ENCODE measurements at places on chromosomes 7 and 10.

GRCh38 chr10:47081264-47081663, 170.0 kb downstream of the PTPN20 start:
- DNase-seq, result no peak

GRCh38 chr7:100546129-100546925, 7.3 kb downstream of the AGFG2 start:
- DNase-seq, result no peak

DNA sequence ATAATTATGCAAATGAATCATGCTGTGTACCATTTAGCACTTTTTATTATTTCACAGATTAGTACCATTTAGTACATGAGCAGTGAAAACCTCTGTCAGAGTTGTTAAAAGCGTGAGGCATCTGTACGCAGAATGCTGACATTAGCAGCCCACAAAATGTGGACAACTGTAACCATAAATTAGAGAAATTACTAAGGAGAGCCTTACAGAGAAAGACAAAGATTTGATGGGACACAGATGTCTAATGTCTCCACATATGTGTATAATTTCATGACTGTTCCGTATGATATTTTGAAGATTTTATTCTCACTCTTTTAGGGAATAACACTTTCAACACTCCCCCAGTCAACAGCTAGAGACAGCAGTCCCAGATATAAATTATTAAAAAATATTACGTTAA, 414.0 kb upstream of the ANKRD30A start:
- no peak for DNase-seq

- no peak for DNase-seq
Observed at GRCh38 chr10:21217107-21217506, 308.4 kb downstream of the SKIDA1 start.

- DNase-seq, result no peak
Observed at GRCh38 chr10:132476146-132477065, 61.2 kb upstream of the INPP5A start.

- no peak for DNase-seq
Observed at GRCh38 chr7:49398746-49399145, 374.7 kb upstream of the VWC2 start.

- DNase-seq, result no peak
Observed at GRCh38 chr7:36827726-36828703, 103.7 kb upstream of the AOAH start.

DNA sequence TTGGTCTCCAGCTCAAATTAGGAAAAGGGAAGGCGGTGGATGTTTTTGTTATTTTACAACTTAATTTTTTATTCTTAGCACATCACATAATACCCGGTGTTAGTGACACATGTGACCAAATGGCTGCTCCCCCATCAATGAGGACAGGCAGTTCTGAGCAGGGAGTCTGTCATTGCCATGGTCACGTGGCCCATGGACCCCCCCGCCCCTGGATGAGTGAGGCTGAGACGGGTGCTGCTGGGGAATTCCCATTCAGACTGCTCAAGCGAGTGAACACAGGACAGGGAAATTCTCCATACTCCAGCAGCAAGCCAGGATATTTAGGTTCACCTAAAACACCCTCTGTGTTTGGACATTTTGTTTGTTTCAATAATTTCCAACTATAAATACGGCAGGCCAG, 34.7 kb upstream of the SLC35B4 start:
- DNase-seq, result no peak

DNA sequence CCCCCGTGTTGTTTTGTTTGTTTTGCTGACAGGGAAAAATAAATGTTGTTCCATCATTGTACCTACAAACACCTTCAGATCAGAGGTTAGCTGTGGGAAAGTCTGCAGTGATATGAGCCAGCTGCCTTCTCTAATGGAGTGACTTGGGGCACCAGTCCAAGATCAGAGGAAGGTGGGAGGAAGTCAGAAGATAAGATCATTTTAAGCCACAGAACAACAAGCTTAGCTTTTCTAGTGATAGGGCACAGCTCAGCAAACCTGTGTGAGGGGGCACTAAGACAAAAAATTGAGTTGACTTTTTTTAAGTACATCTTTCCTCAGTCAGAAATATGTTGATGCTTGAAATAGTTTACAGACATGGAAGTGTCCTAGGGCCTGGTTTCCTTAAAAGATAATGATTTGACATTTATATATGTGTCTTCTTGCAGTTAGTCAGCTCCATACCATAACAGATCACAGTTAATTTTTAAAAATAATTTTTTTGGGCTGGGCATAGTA, 240.3 kb upstream of the KAT6B start:
- DNase-seq, result no peak

DNA sequence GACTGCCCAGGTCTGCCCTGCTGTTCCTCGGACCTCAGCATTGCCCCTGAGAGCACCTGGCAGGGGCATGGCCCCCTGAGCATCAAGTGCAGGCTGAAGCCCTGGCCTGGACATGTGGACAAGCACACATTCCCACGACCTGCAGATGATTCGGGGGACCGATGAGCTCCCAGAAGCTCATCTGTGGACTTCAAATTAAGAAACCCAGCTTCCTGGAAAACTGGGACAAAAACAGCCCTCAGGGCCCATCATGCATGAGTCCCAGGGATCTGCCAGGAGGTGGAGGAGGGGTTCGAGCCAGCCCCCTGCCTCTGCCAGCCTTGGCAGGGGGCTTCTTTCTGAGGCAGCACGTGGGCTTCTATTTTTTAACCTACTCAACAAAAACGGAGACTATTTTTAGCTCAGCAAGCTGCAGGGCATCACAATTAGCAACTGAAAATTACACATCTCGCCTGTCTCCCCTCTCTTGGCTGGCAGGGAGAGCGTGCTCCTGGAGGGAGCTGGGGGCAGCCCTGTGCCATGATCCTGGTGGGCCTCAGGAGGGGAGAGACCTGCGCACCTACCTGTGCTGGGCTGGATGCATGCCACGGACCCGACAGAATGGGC, 51.8 kb downstream of the RASGEF1A start:
- DNase-seq, result no peak

GRCh38 chr10:107423903-107424302, 259.4 kb upstream of the SORCS1 start:
- DNase-seq, result no peak

- DNase-seq, result no peak
Observed at GRCh38 chr10:72239409-72239808, 23.3 kb upstream of the ASCC1 start.

DNA sequence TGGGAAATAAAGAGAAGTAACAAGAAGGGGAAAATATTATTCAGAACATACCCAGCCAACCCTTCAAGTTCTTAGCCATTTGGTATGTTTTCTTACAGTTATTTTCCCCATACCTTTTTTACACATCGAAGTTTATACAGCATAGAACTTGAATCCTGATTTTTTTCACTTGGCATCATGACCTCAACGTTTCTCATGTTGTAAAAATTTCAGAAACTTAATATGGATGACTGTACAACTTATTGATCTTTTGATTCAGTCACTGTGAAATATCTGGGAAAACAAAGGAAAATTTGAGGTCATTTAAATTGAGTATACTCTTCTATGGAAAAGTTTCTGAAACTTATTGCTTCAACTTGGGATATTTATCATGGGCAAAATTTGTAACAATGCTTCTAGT, 103.6 kb upstream of the FAM171A1 start:
- DNase-seq, result no peak

DNA sequence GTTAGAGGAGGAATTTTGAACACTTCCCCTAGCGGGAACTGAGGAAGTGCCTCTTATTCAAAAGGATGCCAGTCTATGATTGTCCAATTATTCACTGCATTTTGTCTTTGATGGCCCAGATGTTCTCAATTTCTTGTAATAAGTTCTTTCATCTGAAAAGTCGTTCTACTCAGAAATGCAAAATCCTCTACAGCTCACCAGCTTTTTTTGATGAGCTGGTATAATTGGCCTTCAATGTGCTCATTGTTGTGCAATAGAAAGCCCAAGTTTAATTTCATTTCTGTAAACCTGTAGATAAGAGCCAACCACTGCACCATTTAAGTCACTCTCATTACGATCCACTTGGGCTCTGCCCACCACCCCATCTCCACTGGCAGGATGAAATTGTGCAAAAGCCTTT, 978.7 kb upstream of the AUTS2 start:
- no peak for DNase-seq

GRCh38 chr7:81608748-81609382, 161.0 kb downstream of the HGF start:
- DNase-seq, result no peak

- no peak for DNase-seq
Observed at GRCh38 chr7:17706734-17707133, 233.6 kb downstream of the SNX13 start.

DNA sequence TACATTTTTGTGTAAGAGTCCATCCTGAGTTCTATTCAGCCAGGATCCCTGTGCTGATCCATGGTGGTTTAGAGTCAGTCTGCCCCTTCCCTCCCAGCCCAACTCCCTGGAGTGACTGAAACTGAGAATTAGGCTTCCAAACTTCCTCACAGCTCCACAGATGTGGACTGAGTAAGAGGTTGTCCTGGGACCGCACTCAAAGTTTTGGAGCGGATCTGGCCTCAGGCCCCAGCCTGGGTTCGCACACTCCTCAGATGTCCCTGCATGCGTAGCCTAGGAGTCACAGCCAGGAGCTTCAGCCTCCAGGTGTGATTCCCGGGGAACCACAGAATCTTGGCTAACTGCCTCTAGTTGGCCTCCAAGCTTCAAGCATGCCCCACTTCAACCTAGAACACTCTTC, 218.1 kb downstream of the C7orf25 start:
- DNase-seq, result no peak

GRCh38 chr7:98722402-98722801, 105.3 kb downstream of the NPTX2 start:
- DNase-seq, result no peak

DNA sequence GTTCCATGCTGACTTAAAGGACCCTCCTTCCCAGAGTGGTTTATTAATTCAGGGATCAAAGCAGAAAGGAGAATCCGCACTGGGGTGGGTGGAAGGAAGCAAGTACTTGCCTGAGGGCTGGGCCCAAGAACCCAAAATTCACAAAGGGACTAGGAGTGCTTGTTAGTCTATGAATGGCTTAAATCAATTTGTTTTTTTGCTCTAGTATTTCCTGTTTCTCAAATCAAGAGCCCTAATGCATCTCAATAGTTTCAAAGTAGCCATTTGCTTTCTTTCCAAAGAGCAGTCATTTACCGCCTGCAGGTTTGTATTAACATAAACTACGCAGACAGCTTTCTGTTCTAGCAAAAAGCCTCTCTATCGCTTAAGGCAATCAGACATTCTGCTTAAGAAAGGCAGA, 44.2 kb upstream of the SLC35G1 start:
- DNase-seq, result no peak

- DNase-seq, result no peak
Observed at GRCh38 chr10:50788951-50789945, 49.5 kb downstream of the ASAH2B start.

DNA sequence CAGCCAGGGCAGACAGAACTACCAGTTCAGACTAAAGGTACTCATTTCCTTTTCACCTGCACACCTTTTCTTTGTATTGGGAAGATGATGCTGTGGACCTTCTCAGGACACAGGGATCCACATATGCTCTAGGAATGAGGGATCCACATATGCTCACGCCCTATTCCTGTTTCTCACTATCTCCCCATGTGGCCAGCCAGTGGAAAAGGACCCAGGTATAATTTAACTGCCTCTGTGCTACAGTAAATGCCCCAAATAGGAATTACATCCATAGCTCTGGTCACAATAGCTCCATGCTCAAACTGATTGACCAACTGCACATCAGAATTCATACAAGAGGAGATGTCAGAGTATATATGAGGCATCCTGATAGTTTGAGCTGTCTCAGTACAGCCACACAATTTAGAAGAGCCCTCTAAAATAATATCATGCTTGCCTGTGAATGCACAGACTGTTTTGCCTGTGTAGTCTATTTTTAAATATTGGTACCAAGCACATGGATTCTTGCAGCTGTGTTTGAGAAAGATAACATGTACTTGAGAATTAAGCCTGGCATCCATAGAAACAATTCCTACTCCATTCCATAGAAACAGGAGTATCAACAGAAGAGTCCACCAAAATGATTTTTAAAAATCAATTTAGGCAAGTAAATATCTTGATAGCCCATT, 43.7 kb downstream of the CTTNBP2 start:
- DNase-seq, result no peak

- DNase-seq, result no peak
Observed at GRCh38 chr10:78981970-78982281, 86.8 kb upstream of the ZMIZ1 start.

DNA sequence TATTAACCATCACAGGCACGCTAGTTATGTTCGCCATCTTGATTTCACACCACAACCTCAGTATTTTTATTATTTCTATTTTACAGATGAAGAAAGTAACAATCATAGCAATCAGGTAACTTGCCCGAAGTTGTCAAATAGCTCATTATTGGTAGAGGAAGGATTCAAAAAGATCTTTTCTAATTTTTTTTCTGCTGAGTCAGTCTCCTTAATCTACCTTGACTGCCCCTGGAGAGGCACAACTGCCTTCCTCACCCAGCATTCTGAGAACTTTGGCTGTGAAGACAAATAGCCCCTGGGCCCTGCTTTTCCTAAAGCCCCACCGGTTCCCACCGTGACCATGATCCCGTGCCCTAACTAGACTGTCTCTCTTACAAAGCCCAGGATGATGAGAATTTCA, 99.2 kb downstream of the TRIL start:
- DNase-seq, result no peak

- DNase-seq, result no peak
Observed at GRCh38 chr10:133151543-133151972, 8.5 kb upstream of the KNDC1 start.

DNA sequence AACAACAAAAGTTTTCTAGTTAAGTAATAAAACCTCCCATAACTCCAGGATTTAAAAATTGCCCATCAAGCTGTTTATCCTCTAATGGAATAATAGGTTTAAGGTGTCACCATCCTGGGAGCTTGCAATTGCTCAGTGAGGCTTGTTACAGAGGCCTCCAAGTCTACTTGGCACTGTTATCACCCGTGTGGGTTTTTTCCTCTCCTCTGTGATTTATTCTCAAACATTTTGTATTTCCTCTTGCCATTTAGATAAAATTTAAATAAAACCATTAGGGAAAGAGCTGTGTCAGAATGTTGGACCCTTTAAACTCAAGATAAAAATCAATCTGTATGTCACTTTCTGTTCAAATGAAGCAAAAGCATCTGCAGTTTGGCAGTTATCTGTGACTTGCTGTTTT, 202.6 kb downstream of the GALNT17 start:
- DNase-seq, result no peak

DNA sequence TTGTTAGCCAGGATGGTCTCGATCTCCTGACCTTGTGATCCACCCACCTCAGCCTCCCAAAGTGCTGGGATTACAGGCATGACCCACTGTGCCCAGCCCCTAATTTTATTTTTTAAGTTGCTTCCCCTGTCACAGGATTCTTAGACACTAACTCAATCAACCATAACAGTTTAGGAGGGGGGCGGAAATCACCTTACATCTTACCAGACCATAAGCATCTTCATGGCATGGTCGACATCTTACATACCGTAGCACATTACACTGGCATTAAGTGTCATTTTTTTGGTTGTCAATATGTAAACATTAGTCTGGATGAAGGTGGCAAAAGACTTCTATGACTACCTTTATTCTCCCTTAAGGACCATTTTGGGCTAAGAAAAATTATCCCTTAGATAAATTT, 95.6 kb downstream of the TRIM24 start:
- no peak for DNase-seq

- DNase-seq, result no peak
Observed at GRCh38 chr10:14820775-14821154, 17.1 kb downstream of the CDNF start.

- DNase-seq, result no peak
Observed at GRCh38 chr10:127228195-127228787, 31.9 kb upstream of the INSYN2A start.
